ENCODE measurements at places on chromosomes 2 and 18.

GRCh38 chr2:101972621-101973434, 18.9 kb upstream of the IL1R2 start:
- no peak for DNase-seq

GRCh38 chr2:89831641-89832498, 1140.4 kb downstream of the RPIA start:
- DNase-seq, result no peak

DNA sequence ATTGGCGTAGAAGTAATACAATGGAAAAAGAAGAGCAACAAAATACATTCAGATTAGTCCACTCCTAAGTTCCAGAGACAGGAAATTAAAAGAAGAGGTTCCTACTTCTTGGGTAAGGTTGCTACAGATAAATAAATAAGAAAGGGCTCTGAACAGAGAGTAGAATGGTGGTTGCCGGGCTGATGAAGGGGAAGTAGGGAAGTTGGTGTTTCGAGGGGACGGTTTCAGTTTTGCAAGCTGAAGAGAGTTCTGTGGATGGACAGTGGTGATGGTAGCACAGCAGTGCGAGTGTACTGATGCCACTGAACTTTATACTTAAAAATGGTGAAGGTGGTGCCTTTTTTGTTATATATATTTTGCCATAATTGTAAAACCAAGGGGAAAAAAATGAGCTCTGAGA, 48.2 kb downstream of the CABYR start:
- DNase-seq, result peak; percentile 40

DNA sequence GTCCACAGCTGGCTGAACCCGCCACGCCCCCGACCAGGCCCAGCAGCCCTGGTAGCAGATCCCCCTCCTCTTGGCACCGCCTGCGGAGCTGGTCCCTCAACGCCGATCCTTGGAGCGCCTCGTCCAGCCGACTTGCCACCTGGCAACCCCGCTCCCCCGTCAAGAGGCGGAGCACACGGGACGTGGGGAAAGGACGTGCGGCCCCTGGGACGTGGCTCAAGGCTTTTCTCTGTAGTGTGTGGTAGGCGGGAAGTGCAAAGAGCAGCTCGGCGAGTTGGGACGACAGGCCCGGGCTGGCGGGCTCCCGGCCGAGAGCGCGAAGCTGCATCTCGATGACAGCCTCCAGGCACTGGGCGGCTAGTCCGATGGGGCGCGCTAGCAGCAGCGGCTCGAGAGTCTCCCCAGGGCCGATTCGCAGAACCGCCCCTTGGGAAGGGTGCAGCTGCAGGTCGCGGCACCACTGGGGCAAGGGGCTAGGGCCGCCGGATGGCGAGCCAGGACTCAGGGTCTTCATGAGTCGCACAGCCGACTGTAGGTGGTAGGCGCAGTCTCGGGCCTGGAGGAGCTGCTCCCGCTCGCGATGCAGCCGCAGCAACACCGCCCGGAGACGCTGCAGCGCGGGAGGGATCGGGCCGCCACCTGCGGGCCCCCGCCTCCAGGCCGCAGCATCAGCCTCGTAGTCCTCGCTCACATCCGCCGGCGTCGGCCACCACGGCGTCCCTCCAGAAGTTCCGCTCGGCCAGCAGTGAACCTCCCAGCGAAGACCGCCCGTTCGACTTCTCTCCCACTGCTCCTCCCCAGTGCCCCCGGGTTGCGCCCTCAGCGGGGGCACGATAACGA, 617 bp downstream of the CCDC142 start:
- DNase-seq, result no peak

- DNase-seq, result no peak
Observed at GRCh38 chr2:111007757-111008688, 112.7 kb upstream of the BCL2L11 start.

Measured in common myeloid progenitor, CD34-positive (primary cell).